ENCODE measurements at places on chromosomes 7 and 10. TPM values are rescaled to one million over a fixed set of nuclear protein-coding genes. Genes with fewer than 3 reads are reported as not detected.

GRCh38 chr7:46534664-46535588, 613.9 kb upstream of the IGFBP3 start:
- DNase-seq = peak; percentile 89

GRCh38 chr7:12401538-12402364, 1.9 kb downstream of the VWDE start:
- no peak for DNase-seq

The ARMC3 gene
- total RNA-seq = not detected

DNA sequence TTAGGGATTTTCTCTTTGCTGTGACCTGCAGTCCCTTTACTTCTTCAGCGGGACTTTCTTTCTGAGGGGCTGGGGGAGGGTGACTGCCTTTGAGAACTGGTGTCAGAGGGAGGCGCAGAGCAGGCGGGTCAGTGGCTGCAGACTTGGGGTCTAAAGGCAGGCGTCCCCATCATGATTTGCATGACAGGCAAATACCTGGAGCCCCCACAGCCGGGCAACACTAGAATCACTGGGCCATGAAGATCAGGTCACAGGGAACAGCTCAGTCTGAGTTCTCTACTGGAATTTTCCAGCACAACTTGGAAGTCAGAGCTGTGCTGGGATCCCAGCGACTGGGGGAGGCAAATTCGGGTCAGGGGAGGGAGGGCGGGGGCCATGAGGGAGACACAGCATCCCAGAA, 29.2 kb upstream of the PITRM1 start:
- DNase-seq = no peak

The CH25H gene
- total RNA-seq = 0.06 TPM

DNA sequence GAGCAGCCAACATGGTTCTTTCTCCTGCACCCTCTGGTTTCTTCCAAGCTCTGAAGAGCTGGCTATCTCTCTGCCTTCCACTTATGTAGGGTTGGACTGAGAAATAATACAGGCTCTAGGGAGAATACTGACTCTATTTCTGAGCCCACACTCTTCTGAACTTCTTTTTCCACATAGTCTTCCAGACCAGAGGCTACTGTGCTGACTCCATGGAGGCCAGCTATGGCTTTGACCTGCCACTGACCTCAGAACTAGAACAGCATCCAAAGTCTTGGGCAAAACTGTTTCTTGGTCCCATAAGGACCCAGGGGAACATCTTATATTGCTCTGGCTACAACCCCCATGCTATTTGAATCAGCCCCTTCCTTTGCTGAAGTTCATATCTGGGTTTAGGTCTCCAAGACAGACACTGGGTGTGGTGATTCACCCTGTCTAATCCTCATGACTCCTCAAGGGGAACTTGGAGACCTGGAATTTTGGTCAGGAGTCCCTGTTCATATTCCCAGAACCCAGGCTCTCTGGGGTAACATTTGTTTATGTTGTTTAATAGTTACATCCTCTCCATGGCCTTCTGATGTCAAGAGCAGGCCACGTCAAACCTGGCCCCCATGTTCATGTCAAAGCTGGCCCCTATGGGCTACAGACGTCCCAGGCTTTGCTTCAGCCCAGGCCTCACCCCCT, 12.1 kb upstream of the PLAU start:
- DNase-seq = peak; percentile 81

The OPN4 gene
- not detected for total RNA-seq

The AKR1C1 gene
- total RNA-seq = 56.1 TPM

The CUL1 gene
- 88.2 TPM for total RNA-seq

DNA sequence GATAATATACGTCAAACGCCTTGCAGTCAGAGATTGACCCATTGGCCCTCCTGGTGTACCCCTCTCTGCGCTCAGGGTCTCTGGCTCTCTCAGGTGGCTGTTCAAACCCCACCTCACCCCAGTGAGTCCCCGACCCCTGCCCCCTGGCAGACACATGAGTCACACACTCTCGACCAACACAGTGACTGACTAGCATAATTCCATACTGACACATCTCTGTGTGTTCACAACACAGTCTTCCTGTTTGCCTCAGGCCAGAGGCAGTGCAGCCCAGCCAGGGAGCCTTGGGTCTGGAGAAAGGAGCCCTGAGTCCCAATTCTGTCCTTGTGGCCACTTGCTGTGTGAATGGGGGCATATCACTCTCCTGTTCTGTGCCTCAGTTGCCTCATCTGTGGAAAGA, 40.1 kb downstream of the PALD1 start:
- no peak for DNase-seq

The NOC3L gene
- total RNA-seq = 46.8 TPM

- no peak for DNase-seq
These were observed 7.4 kb downstream of the TMEM248 start for GRCh38 chr7:66928388-66928787.

DNA sequence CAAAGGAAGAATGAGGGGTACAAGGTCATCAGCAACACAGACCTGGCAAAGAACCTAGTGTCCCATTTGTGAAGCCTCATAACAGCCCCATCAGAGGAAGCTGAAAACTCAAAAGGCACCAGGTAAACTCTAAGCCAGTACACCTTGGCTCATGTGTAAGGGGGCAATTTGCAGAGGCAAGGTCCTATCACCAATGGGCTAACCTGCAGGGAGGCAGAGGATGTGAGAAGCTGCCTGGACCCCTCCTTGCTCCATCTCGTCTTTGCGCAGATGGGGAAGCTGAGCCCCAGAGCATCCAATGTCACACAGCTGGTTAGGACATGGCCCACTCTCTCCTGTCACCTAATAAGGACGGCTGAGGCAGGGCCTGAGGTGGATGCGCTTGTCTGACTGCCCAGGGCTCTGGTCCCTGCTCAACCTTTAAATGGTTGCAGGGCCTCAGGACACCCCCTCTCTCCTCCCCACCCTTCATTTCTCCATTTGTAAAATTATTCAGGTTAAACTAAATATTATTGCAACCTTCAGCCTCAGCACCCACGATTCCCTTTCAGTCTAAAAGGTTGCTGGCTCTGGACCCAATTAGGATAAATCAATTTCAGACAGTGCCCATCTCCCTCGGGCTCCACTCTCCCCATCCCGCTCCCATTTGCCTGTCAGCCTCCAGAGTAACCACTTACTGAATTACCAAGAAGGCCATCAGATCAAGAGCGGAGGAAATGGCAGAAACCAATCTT, 135.3 kb downstream of the OAT start:
- no peak for DNase-seq

GRCh38 chr7:19079066-19079465, 38.4 kb downstream of the TWIST1 start:
- peak; percentile 32 for DNase-seq

DNA sequence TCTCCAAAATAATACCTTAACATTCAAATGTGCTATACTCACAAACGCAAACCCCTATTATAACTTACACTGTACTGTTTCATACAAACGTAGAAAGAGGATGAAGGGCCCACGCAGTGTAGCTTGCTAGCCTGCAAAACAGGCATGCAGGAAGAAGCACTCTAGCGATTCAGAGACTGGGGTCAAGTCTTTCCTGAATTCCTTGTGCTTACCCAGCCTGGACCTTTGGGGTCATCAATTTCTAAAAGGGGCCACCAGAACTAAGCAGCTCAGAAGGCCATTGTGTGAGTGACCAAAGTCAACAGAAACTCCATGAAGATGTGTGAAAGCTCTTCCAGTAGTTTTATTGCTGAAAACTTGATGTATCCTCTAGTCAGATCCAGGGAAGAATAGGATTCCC, 111.9 kb downstream of the SVIL start:
- DNase-seq = no peak

- DNase-seq = no peak
These were observed 402.0 kb downstream of the RPS24 start for GRCh38 chr10:78435484-78436221.

The AASS gene
- 9.0 TPM for total RNA-seq

DNA sequence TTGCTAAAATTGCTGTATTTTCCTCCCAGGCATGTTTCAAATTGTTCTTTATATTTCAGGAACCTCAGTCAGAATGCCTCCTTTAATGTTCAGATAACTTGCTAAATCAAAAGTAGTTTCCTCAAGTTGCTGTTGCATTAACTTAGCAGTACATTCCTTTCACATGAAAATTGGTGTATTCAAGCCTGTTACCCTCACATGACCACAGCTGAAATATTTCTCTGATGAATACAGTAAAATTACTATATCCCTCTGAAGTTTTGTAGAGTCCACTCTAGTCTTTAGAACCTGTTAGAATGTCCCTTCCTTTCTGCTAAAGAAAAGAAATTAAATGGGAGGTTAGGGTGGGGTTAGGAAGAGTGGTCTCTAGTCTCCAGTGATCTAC, 24.5 kb upstream of the C1GALT1 start:
- peak; percentile 94 for DNase-seq

DNA sequence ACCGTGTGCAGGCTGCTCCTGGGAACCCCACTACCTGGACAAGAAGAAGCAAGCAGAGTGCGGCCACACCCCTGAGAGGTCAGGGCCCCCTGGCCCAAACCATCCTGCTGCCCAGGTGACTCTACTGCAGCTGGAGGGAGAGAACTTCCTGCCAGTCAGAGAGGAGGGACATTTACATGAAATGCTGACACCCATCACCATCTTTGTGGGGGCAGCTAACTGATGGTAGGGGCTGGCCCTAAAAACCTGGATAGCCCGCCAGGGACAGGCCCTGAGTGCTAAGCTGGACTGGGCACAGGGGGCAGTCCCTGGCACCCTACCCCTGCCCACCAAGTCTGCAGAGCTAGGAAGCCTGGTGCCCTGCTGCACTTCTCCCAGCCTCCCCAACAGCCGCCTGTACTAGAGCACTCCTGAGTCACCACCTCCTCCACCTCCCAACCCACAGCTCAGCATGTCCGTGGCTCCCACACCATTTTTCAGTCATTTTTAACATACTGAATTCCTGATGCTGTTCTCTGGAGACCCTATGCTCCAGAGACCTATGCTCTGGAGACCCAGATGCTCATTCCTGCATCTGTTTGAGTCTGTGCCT, 27.5 kb downstream of the DPCD start:
- DNase-seq = no peak

- no peak for DNase-seq
These were observed 10.7 kb downstream of the WIPI2 start for GRCh38 chr7:5200561-5201235.

- peak; percentile 24 for DNase-seq
These were observed 201.4 kb downstream of the FZD1 start for GRCh38 chr7:91465595-91466061.

DNA sequence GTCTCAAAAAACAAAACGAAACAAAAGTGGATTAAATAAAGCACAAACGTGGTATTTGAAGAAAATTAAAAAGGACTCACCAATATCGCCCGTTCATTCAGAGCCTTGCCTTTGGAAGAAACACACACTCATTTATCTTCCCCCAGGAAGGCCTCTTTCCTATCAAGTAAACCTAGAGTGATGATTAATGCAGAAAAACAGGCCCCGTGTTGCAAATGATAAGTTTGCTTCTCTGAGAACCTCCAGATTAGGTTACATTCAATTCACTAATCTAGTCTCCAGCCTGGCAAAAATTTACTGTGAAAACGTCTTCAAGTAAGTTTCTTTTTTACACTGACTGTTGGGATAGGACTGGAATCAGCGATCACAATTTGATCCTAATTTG, 78.0 kb upstream of the C1GALT1 start:
- DNase-seq = peak; percentile 50

GRCh38 chr10:89295597-89295996, 6.2 kb upstream of the IFIT2 start:
- DNase-seq = peak; percentile 54

- peak; percentile 100 for DNase-seq
These were observed 16.4 kb upstream of the PARP12 start for GRCh38 chr7:140079121-140079536.

- DNase-seq = no peak
These were observed 565.0 kb downstream of the XPNPEP1 start for GRCh38 chr10:109358325-109358724.

The SSMEM1 gene
- total RNA-seq = 0.13 TPM

DNA sequence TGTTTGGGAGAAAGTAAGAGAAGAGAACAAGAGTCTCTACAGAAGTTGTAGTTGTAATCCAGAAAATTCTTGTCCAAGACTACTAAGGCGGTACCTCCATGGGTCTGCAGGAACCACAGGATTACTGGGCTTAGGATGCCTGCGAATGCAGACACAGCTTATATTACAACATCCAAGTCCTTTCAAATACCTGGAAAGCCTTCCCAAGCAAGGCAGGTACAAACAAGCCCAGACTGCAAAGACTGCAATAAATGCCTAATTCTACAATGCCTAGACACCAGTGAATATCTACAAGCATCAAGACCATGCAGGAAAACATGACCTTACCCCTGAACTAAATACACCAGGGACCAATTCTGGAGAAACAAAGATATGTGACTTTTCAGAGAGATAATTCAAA, 178.2 kb downstream of the ARL4A start:
- DNase-seq = no peak

- peak; percentile 35 for DNase-seq
These were observed 31.1 kb upstream of the ING3 start for GRCh38 chr7:120919466-120919865.

- DNase-seq = no peak
These were observed 93.6 kb downstream of the CACNB2 start for GRCh38 chr10:18233775-18234174.

- no peak for DNase-seq
These were observed 55.6 kb downstream of the STEAP1B start for GRCh38 chr7:22444181-22444971.

GRCh38 chr10:67772894-67773511, 65.0 kb downstream of the DNAJC12 start:
- peak; percentile 35 for DNase-seq
